ENCODE measurements at places on chromosomes 2 and 18.
A peak's percentile ranks its signal among the peaks of the same experiment; 100 is the strongest.

- no peak for DNase-seq
Observed at GRCh38 chr18:46748466-46748865, 8.4 kb downstream of the ST8SIA5 start.

DNA sequence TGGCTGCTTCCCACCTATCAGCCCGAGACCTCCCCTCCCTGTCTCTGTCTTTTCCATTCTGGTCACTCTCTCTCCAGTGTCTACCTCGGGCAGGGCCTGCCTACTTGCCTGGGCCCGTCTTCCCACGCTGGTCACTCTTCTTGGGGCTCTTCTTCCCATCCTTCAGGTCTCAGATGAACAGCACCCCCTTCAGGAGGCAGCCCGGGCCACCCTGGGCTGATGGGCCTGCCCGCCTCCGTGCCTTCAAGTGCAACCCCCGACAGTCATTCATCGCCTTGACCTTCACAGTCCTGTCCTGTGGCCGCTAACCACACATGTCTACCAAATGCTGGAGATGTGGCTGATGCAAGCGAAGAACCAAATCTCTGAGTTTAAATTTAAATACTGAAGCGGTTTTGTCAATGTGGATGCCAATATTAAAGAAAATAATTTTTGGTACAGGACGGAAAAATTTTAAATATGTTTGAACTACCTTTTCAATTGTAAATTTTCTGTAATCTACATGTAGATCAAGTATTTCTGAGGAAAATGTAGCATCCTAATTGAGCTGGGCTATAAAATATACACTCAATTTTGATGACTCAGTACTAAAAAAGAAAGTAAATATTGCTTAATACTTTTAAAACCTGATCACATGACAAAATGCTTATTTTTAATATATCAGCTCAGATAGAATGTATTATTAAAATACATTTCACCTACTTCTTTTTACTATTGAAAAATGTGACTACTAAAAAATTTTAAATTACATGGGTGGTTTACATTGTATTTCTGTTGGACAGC lies 96.4 kb downstream of the LAMA1 start:
- no peak for DNase-seq

DNA sequence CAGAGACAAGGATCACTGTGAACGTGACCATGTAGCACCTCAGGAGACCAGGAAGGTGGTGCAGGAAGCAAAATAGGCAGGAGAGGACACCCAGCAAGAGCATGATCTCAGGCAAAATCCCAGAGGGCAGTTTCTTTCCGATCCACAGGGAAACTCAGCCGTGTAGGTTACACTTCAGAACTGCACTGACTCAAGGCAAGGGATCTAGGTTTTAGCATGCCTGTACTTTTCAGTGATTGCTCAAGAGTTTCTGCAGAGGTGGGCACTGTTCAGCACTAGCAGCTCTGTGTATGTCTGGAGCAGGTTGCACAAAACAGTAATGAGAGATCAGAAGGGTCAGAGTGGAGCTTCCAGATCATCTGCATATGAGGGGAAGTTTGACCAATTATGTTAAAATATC lies 116.7 kb upstream of the RNF152 start:
- DNase-seq, result no peak

GRCh38 chr2:233092432-233093165 lies 32.5 kb downstream of the INPP5D start:
- DNase-seq, result no peak

DNA sequence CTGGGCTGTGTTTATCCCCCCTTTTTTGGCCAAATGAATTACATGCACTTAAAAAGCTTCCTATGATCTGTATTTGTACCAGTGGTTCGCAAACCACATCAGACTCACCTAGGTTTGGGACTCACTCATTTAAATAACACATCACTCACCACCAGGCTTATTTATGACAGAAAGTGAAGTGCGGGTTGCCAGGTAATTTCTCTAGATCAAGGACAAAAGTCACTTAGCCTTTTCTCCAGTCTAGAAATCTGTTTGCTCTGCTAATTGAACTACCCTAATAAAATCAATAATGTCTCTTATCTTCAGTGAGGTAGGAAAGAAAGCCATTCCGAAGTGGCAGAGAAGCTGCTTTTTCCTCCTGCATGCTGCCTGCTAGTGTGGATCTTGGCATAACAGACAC lies 88.1 kb upstream of the SLC8A1 start:
- DNase-seq, result peak; percentile 63

GRCh38 chr18:11004294-11004693 lies 145.1 kb downstream of the PIEZO2 start:
- peak; percentile 13 for DNase-seq

- no peak for DNase-seq
Observed at GRCh38 chr2:8490166-8490721, 191.6 kb upstream of the ID2 start.

- no peak for DNase-seq
Observed at GRCh38 chr2:182954789-182955188, 83.5 kb downstream of the NCKAP1 start.

- no peak for DNase-seq
Observed at GRCh38 chr2:9832586-9832985, 10.7 kb upstream of the TAF1B start.

DNA sequence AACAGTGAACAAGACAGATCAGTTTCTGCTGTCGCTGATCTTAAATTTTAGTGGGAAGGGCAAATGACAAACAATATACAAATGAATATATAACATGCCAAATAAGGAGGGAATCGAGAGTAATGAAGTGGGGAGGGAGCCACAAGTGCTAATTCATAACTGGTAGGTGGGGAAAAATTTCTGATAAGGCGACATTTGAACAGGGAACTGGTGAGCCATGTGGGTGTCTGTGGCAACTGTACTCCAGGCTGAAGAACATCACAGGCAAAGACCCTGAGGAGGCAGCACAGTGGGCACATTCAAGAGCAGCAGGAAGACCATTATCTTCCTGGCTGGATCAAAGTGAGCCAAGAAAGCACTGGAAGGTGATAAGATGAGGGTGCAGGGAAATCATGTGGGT lies 51.6 kb upstream of the CD28 start:
- DNase-seq, result no peak

- DNase-seq, result no peak
Observed at GRCh38 chr2:146987996-146988395, 856.8 kb upstream of the ACVR2A start.

- no peak for DNase-seq
Observed at GRCh38 chr2:129912066-129912820, 67.2 kb upstream of the RAB6C start.

GRCh38 chr2:201254081-201254730 lies 6.1 kb upstream of the CASP8 start:
- peak; percentile 78 for DNase-seq

DNA sequence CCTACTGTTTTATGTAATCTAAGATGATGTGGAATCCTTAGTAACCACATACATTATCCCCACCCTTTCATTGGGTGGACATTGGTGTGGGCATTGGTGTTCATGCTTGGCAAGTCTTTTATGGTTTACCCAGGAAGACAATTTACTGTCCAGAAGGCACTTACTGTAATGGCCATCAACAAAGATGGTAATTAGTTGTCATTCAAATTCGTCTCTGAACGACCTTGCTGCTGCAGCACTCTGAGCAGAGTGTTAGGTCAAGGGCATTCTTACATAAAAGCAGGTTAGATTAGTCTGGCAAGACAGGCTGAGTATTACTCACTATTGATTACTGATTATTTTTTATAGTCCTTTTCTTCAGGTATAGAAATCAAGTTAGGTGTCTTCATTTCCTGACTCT lies 447.9 kb downstream of the XIRP2 start:
- DNase-seq, result no peak

DNA sequence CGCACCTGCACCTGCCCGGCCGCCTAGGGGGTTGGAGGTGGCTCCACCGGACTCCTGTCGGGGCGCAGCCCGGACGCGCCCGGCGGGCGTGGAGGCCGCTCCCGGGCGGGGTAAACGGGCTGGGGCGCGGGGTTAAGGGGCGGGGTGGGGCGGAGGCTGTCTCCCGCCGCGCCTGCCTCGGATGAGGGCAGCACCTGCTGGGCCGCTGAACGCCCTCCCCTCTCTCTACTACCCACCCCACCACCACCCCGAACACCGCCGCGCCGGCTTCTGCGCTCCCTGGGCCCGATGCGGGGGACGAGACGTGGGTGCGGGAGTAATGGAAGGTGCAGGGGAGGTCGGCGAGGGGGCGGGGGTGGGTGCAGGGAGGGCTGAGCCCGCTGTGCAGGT lies 224.8 kb upstream of the ID2 start:
- DNase-seq, result no peak

DNA sequence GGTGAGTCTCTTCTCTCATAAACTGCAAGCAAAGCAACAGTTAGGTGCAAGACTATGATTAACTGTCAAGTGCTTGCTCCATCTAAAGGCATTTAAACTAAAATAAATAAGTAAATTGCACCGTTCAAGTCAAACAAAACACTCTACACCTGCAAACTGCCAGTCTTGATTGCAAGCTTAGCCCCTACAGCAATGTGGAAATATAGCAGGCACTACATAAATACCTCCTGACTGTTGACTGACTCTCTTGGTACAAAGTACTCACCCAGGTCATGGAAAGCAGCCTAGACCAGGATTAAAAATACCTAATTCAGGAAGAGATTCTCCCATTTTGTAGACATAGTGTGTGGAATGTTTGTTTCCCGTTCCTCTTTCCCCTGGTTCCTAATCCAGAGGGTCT lies 176.6 kb upstream of the KLHL29 start:
- DNase-seq, result no peak

DNA sequence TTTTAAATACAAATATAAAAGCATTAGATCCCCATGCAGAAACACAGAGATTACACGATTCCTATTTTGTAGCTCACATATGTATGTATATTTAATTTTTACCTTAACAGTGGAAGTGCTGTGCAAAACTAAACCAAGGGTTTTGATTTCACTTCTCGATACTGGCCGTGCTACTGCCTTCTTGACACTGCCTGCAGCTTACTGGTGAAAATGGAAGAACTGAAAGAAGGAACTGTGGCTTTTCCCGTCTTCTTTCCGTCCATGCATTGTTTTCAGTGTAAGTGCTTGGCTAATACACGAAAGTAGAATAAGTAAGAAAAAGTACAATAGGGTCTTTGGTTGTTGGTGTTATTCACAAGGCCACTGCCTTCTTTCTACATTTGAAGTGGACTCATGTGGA lies 129.5 kb downstream of the NDUFA10 start:
- DNase-seq, result no peak

DNA sequence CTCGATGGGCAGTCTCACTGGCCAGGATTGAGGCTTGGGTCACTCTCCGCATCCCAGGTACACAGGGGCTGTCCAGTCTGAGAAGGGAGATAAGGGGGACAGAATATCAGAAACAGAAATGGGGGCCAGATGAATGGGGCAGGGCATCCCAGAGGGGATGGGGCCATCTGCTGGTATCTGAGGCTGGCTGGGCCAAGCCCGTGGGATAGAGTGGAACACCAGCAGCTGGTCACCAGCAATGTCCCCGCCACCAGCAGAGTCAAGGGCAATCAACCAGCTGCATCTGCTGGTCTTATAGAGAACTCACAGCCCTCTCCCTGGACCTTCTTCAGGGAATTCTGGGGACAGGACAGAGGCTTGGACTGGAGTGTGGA lies 128.8 kb upstream of the HAAO start:
- no peak for DNase-seq

GRCh38 chr2:67565761-67566160 lies 168.6 kb downstream of the ETAA1 start:
- peak; percentile 34 for DNase-seq

DNA sequence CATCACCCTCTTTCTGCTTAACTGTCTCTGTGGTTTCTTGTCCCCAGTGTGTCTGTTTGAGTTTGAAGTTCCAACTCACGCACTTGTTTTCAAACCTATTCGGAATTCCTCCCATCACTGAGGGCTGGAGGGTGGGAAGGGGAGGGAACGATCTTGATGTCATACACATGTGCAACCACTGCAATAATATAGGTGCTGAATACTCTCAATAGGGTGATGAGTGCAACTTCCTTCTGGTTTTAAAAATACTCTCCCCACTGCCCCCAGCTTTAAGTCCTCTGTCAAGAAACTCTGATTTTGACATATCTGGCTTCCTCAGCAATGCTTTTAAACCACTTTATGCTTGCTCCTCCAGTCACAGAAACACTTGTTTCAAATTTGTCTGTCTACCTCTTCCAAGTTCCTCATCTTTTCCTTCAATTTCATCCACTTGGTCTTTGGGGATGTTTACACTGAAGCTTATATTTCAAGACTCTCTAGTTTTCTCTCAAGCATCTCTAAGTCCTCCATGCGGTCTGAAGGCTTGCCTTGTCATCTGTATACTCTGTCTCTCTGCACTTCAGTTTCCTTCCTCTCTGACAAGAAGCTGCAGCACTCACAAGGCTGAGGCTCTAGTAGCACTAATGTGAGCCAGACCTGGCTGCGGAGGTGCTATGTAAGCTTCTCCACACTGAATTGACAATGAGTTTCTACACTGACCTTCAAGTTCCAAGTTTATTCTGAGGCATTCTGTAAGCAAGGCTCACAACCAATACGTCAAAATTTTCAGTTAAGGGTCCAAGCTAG lies 422.3 kb downstream of the ZEB2 start:
- no peak for DNase-seq

GRCh38 chr2:174202188-174202587 lies 46.1 kb downstream of the OLA1 start:
- no peak for DNase-seq

DNA sequence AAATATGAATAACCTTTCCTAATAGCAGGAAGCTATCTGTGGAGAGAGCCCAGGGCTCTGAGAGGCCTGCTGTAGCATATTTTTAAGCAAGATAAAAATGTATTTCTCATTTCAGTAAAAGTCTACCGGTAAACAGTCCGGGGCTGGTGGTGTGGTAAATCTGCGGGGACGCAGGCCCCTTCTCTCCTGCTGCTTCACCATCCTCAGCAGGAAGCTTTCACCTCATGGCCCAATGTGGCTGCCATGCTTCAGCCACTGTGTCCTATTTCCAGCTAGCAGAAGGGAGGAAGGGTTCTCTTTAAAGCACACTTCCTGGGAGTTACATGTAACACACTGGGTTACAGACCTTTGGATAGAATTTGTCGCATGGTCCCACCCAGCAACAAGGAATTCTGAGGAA lies 79.5 kb upstream of the ODC1 start:
- no peak for DNase-seq

GRCh38 chr2:16185801-16186272 lies 245.5 kb downstream of the MYCN start:
- DNase-seq, result no peak

DNA sequence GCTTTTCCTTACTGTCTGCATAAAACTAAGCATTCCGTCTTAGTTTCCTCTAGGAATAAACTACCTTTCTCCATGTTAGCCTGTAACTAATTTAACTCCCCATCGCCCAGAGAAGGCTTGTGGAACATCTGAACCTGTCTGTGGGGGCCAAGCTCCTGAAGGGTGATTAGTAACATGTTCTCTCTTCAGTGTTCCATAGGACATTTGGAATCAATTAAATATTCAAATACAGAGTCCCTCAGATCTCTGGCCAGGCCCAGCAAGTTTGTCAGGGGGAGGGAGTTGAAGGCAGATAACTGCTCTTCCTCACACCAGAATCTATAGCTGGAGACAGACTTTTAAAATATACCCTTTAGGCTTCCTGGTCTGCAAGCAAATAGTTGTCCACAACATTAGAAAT lies 8.8 kb downstream of the RDH14 start:
- no peak for DNase-seq

- DNase-seq, result no peak
Observed at GRCh38 chr2:158979772-158980171, 11.3 kb downstream of the TANC1 start.

All from SW480 (cell line).